Fibroblast of lung (primary cell): ENCODE measurements at places on chromosomes 3 and 15. TPM values are rescaled to one million over a fixed set of nuclear protein-coding genes. Genes with fewer than 3 reads are reported as not detected.

The PKM gene
- 926 and 1,892 TPM in 2 replicates for total RNA-seq

The XXYLT1 gene
- 8.2 and 12.4 TPM in 2 replicates for total RNA-seq

The UTS2B gene
- total RNA-seq = 0.51 and 0.99 TPM in 2 replicates

The CLRN1 gene
- not detected in 2 replicates for total RNA-seq

The KLHL24 gene
- total RNA-seq = 70.7 and 131 TPM in 2 replicates

The SOX2 gene
- total RNA-seq = not detected in 2 replicates

The SMCO1 gene
- not detected in 2 replicates for total RNA-seq
